ENCODE measurements at places on chromosomes 5 and 9.

- no peak for DNase-seq
Measured at GRCh38 chr5:14120176-14120575, 23.0 kb upstream of the TRIO start.

GRCh38 chr9:124361128-124361527 lies 54.1 kb downstream of the PSMB7 start:
- DNase-seq: no peak

DNA sequence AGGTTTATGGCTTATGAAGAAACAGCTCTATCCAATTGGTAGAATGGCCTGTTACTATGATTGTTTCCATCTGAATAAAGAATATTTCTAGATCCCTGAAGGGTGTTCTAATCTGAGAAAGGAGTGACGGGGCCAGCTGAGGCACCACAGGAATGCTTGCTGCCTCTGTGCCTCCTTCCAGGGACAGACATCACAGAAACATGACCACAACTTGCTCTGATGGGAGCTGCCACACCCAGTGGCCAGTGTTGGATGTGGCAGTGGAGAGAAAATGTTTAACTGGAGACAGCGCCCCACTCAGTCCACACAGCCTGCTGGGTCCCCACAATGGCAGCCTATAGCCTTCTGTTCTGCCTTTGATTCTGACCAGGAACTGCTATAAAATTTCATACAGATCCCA lies 38.6 kb upstream of the TESK1 start:
- DNase-seq: no peak

DNA sequence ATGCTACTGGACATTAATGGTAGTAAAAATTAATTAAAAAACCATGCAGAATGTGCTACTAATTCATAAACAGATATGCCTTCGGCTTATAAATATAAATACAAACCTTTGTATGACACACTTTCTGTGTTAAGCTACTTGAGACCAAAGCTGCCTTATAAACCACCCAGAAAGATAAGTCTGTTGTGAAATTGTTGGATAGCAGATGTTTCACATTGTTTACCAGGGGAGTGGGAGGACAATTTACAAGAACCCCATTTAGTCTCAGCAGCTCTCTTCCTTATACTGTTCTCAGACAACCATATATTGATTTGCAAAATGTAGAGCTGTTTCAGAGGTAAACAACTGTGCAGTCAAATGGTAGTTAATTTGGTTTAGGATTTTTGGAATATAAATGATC lies 524.4 kb downstream of the PRR16 start:
- no peak for DNase-seq

DNA sequence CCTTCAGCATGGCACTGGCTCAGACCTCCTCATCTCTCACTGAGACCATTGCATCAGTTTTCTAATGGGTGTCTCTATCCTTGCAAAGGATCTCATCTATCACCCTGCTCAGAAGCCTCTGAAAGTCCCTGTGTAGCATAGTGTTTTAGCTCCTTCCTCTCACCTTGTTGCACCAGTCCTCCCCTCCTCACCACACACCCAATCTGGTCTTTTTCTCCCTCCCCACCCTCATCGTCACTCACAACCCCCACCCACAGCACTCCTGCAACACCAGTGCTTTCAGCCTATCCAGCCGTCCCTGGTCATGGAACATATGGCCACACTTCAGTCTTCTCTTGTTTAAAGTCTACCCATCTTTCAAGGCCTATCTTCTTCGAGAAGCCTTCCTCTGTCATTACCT lies 74.5 kb downstream of the ANGPTL2 start:
- DNase-seq: no peak

DNA sequence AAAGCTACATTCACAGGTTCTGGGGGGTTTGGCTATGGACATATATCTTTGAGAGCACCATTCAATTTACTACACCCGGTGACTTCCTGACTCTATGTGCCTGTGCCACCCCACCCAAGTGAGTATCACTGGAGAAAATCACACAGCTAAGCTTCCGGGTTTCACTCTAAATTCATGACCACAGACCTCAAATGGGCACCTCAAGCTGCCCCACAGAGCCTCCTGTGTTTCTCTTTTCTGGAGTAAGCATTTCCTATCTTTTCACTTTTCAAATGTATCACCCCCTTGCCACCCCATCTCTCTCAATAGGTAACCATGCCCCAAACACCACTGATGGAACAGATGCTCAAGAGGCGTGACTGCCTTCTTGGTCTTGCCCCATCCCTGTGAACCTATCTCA lies 49.2 kb upstream of the NEK6 start:
- peak; percentile 36 for DNase-seq

DNA sequence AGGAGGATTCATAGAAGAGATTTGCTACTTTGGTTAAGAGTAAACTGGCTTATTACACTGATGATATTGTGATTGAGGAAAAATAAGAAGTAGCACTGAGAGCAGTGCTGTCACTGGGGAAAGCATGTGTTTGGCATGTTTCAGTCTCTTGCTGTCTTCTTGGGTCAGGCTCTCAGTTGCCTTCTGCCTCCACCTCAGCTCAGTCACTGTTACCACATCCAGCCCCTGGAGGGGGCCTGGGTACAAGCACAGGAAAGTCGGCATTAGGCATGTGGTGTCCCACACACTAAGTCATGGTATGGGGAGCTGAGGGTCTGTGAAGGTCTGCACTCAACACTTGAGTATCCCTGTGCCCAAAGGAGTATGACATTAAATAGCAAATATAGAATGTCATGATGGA lies 958.3 kb upstream of the CDH9 start:
- DNase-seq: no peak

DNA sequence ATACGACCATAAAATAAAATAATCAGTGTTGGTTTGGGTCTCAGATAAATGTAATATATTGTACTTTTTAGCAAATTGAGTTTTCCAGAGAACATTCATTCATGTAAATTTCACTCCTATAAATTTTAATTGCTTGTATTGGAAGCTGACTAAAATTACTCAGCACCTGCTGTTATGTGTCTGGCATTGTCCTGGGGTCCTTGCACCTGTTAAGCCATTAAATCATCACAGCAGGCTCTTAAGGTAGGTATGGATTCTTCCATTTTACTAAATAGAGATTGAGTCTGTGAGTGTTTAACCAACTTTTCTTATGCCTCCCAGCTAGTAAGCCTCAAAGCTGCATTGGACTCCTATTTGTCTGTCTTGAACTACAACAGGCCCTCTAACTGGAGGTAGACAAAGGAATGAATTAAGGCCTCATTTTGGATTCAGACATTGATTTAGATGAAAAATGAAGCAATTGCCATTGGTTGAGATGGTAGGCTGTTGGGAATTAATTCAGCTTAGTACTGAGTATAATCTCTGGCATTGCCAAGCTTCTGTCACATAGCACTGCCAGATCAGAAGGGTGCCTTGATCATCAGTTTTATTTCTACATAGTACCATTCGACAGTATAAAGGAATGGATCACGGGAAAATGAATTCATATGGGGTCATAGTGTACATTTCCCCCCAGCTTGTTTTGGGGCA lies 78.9 kb downstream of the PARP8 start:
- DNase-seq: no peak

- DNase-seq: no peak
Measured at GRCh38 chr9:91087462-91087759, 274.3 kb downstream of the AUH start.

DNA sequence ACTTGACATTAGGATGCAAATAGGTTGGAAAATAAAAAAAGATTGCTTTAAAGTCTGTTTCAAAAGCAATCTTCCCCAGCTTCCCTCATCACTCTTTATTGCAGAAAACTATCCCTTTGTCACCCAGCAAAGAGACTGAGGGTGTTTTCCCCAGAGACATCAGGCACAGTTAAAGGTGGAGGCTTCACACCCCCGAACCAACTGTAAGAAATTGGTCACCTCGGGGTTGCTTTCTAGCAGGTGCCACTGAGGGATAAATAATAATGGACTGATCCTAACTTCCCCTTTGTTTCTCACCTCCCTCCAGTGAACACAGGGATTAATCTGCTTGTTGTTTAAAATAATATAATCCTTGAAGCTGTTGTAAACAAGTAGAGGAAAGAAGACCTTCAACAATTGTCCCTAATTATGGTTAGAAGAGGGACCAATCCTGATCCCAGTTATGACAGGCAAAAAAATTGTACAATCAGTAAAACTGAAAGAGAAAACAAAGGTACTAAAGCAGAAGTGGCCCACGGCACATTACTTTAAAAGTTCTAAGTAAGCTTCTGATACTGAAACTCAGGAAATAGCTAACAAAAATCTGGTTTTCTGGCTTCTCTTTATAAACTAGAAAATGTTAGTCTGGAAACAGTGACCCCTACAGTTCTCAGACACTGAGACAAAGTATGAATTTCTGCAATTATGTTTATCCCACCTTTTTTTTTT lies 6.6 kb upstream of the PCSK1 start:
- DNase-seq: no peak

- no peak for DNase-seq
Measured at GRCh38 chr9:77872177-77872576, 159.4 kb downstream of the GNAQ start.

DNA sequence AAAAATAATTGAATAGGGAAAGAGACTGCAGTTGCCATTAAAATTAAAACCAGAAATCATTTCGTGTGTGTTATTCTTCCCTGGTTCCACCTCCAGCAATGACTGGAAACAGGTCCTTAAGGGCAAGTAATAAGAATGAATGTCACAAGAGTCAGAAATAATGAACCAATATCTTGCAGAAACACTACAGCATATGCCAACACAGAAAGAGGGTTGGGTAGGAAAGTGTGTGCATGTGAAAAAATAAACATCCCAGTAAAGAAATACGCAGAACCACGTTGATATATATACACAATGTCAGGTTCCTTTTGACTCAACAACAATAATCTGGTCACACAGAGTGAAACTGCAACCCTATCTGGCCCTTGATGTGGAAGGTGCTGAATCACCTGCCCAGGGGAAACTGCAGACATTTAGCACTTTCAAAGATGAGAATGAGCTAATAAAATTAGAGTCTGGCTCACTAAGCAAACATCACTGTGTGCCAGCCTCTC lies 15.0 kb downstream of the HMHB1 start:
- no peak for DNase-seq

DNA sequence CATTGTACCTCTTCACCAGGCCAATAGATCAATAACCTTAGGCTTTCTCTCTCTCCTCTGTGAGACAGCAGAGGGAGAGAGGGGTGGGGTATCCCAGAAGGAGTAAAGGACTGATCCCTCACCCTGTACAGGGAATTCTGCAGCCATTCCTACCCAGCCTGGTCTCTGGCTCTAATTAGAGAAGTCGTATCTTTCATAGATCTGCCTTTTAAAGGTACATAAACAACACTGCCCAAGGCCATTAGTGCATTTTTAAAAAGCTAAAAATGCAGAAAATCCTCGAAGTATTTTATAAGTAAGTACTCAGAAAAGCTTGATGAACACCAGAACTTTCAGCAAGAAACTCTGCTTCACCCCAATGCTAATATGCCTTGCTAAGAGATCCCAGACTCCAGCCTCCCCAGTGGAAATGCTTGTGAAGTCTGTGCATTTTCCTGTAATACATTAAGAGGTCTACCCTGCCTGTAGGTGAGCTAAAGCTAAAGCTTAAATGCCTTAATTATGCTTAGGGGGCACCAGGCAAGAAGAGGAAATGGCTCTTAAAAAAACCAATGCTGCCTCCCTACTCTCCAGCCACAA lies 200.0 kb upstream of the ANKRD55 start:
- DNase-seq: no peak

DNA sequence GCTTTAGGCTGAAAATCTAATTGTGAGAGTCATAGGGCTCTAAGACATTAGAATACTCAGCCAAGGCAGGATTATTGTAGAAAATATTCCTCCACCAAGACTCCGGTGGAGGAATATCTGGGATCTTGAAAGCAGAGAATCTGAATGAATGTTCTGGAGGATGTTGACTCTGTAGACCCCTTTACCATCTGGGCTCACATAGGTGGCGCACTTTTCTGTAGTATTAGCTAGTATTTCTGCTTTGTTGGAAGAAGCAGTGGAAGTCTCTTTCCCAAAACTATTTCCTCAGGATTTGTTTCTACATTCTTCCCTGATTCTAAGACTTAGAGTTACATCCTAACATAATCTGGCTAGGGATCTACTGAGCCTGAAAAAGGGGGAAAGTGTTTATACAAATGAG lies 752.4 kb upstream of the SEMA6A start:
- no peak for DNase-seq

GRCh38 chr9:35750256-35750531 lies 1.1 kb downstream of the RGP1 start:
- DNase-seq: no peak

- no peak for DNase-seq
Measured at GRCh38 chr9:125295657-125296056, 34.0 kb downstream of the GAPVD1 start.

GRCh38 chr5:169781420-169782345 lies 144.6 kb downstream of the DOCK2 start:
- no peak for DNase-seq

DNA sequence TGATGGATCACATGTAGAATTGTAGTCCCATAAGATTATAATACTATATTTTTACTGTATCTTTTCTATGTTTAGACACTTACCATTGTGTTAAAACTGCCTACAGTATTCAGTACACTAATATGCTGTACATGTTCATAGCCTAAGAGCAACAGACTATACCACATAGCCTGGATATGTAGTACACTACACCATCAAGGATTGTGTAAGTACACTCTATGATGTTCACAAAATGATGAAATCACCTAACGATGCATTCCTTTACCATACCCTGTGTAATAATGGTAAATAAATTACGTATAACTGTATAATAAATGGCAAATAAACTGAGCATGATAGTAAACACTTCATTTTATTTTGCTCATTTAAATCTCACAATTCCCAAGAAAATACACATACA lies 60.3 kb downstream of the RICTOR start:
- no peak for DNase-seq

GRCh38 chr9:118630931-118631595 lies 738.2 kb downstream of the BRINP1 start:
- DNase-seq: no peak

DNA sequence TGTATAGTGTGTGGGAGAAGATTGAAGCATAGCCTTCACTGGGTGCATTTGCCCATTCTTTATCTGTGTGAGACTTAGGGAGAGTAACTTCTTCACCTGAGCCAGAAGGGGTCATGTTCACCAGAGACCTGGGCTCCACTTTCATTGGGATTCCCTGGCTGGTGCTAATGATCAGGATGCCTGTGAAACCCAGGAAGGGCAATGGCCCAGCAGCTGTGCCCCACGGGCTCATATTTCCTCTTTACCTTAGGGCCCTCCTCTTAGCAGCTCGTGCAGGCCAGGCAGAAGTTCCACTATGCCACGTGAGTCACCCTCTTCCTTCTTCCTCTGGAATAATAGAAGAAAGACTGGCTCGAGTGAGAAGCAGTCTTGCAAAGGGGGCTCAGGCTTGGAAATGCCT lies 5.0 kb downstream of the PPARGC1B start:
- no peak for DNase-seq

- DNase-seq: no peak
Measured at GRCh38 chr9:109107402-109108240, 12.1 kb downstream of the TMEM245 start.

- DNase-seq: no peak
Measured at GRCh38 chr9:21336457-21336856, 1.3 kb upstream of the KLHL9 start.
